Left forelimb (tissue), 1 donor: ENCODE measurements at places on chromosomes 1 and 21.

GRCh38 chr1:152626744-152627143 is 3.8 kb upstream of the LCE3A start:
- no peak for DNase-seq

- no peak for DNase-seq
Measured at GRCh38 chr1:239058190-239058589, 328.2 kb upstream of the CHRM3 start.

DNA sequence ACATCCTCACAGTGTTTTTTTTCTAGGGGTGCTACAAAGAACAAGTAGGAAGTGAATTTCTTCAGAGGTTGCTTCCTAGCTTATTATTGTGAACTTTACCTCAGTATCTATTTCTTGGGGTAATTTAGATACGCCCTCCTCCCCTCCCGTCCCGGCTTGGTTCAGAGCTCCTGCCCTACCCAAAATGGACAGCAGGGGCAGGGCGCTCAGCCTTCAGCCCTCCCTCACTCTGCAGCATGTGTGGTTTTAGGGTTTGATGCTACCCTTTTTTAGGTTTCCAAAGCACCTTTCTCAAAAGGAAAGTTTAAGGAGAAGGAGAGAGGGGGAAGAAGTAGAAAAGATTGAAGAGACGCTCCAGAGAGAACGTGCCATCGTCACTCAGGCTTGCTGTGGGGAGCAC is 16.9 kb upstream of the POGK start:
- no peak for DNase-seq

GRCh38 chr1:237016626-237017025 is 12.4 kb upstream of the MT1HL1 start:
- DNase-seq: no peak

GRCh38 chr1:172120381-172120780 is 279.1 kb downstream of the DNM3 start:
- no peak for DNase-seq

DNA sequence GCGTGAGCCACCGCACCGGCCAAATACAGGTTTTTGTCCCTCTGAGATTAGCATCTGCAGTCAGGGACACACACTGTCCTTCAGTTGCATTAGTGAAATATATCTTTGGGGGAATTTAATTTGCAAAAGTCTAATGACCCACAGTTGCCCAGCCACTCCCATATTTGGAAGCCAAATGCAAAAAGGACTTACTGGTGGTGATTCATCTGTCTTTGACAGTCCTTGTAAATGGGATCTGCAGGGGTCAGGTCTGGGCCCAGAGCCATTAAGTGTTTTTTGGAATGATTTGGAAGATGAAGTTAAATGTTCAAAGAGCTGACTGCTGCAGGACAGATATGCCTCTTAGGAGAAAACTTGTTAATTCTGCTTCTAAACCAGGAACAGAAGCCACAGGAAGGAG is 44.6 kb upstream of the DNASE2B start:
- no peak for DNase-seq

- no peak for DNase-seq
Measured at GRCh38 chr1:206672011-206672688, 12.6 kb upstream of the MAPKAPK2 start.

DNA sequence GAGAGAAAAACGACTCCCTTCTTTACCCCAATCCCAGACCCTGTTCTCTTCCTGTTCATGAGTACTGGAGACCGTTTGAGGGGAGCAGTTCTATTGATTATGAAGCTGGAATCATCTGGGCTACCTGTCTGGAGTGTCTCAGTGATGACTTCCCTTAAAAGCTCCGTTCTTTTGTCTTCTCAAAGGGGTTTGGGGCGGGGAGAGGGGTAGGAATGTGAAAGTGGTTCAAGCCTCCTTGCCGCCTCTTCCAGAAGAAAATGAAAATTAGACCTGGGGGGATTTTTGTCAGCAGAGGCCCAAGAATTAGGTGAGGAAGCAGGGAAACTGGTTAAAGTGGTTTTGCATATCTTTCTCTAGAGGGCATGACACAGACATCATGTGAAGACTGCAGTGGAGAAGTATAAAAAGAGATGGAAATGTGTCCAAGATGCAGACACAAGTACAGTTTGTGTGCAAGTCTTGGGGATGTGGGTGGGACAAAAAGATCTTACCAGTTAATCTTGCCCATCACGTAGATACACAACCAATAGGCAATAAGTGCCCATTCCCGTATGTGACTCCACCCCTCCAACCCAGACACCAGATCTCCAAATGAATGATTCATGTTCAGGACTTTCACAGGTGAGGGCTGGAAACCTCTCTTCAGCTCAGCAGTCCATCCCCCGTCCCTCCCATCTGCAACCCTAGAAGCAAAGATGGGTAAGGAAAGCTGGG is 470 bp upstream of the MTMR11 start:
- no peak for DNase-seq

GRCh38 chr1:116931016-116931918 is 21.6 kb downstream of the PTGFRN start:
- no peak for DNase-seq

DNA sequence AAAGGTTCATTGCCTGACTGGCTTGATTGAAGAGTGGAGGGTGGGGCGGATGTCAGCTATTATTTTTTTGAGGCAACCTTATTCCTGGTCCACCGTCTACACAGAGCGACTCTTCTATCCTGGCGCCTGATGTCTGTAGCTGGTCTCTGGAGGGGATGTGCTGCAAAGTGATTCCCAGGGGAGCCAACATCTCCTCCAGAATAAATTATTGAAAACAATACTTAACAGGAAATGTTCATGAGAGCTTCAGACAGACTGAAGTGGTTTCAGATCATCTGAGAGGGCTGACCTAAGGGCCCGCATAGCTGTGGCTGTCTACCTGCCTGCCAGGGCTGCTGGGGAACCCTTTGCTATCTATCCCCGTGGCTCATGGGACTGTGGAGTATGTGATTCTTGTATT is 66.7 kb downstream of the TEX35 start:
- DNase-seq: no peak

DNA sequence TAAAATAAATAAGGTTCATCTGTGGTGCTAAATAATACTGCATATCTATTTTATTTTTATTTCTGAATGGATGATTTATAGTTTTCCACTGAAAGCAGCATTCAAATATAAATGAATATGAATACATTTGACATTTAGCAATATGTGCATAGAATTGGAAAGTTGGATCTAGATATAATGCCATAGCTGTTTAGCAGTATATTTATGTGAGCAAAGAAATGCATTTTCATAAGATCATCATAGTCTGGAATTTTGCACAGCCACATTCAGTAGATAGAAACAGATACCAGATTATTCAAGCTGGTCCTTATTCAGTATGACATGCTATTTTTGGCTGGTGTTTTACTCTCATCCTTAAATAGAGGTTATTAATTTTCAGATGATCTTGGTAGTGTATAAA is 46.0 kb downstream of the SNX7 start:
- DNase-seq: no peak

GRCh38 chr1:66996018-66996682 is 57.8 kb downstream of the SLC35D1 start:
- peak; percentile 67 for DNase-seq

- no peak for DNase-seq
Measured at GRCh38 chr1:26038477-26038876, 7.4 kb downstream of the SLC30A2 start.

DNA sequence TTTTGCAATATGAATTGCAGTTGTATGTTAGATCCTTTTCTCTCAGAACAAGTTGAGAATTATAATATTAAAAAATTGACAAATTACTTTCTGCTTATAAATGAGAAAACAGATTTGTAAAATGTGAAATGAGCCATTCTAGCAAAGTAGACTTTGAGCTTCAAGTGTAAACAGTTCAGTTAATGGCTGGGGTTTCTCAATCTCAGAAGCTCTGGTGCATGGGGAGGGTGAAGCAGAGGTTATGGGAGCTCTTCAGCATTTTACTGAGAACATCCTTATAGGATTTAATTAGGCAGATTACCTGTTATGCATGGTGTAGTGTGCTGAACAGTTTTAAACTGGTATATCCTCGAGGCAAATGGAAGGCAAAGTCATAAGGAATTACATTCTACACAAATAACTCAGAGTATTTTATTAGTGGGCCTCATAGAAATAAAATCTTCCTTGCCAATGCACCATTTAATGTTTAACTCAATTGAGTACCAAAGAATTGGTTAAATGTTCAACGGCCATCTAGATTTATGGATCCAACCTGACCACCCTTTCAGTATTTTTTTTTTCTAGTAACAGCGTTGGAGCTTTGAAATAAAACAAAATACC is 1143.6 kb upstream of the ADGRL2 start:
- DNase-seq: no peak

DNA sequence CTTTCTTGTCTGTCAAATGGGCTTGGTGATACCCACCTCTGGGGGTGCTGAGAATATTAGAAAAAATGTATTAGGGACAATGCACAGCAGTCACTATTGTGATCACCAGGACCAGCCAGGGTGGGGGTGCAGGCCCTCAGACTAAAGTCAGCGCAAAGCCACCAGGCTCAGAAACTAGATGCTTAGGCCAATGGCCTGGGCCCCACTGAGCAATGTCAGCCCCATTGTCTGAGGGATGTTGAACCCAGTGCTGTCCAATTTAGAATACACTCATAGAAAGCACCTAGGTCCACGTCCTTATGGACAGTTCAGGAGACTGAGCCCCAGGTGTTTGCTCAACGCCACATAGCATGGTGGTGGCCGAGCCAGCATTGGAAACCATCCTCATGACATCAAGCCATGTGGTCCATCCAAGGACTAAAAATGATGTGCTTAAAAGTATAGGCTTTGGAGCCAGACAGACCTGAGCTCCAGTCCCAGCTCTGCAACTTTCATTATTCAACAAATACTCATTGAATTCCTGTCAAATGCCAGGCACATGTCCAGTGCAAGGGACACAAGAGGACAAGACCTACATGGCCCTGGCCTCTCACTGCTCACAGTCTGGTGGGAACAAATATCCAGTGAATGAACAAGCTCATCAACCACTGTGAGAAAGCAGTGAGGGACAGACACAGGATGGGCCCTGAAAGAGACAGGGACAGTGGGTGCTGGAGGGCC is 273.8 kb downstream of the MATN1 start:
- peak; percentile 31 for DNase-seq

- DNase-seq: no peak
Measured at GRCh38 chr1:203704120-203704519, 60.9 kb upstream of the LAX1 start.

DNA sequence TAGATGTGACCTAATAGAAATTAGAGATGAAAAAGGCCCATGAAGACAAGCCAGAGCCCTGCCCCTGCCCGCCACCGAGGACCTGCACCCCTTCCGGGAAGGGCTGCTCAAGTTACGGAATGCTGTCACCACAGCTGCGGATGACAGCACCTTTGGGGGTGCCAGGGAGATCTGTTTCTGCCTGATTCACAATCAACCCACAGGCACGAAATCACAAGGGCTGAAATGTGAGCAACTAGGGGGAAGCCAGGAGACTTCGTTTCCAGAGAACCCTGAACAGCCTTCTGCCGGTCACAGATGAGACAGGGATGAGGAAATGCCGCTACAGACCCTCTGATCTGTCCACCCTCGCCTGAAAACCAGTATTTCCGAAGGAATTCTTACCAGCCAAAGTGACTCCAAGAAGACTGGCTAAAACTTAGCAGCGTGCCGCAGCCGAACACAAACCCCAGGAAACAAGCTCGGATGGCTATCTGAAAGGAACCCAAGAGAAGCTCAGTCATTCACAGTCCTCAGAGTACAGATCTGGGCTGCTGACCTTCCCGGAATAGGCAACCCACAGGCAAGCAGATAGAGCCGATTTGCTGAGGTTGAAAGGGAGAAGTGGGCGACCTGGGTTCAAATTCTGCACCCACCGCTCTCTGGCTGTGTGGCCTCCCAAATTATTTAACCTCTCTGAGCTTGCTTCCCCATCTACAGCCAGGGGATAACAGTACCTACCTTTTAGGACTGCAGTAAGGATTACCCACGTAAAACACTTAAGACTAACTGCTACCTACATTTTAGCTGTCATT is 1.1 kb downstream of the ICMT start:
- DNase-seq: no peak

GRCh38 chr1:70499695-70500094 is 88.6 kb downstream of the CTH start:
- no peak for DNase-seq
